Activated CD8-positive, alpha-beta T cell treated with anti-CD3 and anti-CD28 coated beads, Interleukin-2, amount 10 ng/mL, durations not matched to agents 7 days and 5 days (primary cell): ENCODE measurements at places on chromosomes 1 and 21. TPM values are rescaled to one million over a fixed set of nuclear protein-coding genes. Genes with fewer than 3 reads are reported as not detected.

GRCh38 chr21:16587681-16588375, 858.0 kb downstream of the USP25 start:
- H3K27me3 ChIP-seq: no peaks in the 10 kb centered on the region
- no peak for DNase-seq
- no peaks in the 10 kb centered on the region for H3K36me3 ChIP-seq
- H3K4me1 ChIP-seq: no peaks in the 10 kb centered on the region
- no peak overlapping the region for H3K4me3 ChIP-seq

GRCh38 chr1:203186446-203187303, at the start of gene CHI3L1:
CHI3L1 (minus strand) TSS chr1:203186704; CDS start chr1:203186623, 81 bp downstream.
- H3K4me1 ChIP-seq: peaks cover 4% of the 10 kb centered on the region
- H3K27ac ChIP-seq: no peak within 1 kb of the TSS
- no peaks in the 10 kb centered on the region for H3K36me3 ChIP-seq
- H3K27me3 ChIP-seq: peaks cover 30% of the 10 kb centered on the region

DNA sequence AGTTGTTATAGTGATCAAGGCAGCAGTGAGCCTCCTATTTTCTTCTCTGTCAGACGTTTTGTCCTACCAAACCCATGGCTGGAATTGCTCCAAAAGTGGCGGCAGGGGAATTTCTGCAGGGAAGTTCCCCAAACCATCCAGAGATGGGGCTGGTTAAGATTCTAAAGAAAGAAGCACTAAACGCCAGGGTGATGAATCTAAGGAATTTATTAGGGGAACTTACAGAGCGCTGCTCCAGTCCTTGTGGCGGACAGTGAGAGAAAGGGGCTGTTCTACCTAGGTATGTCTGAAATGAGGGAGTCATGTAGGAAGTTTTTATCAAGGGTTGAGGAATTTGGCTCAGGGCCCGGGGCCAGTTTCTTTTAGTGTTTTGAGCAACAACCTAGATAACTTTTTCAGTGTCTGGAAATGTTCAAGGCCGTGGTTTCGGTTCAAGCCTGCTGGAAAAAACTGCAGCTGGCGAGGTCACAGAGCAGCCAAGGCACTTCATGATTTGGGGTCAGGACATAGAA, 222.4 kb upstream of the B3GALT2 start:
- no peak for DNase-seq
- peaks cover 36% of the 10 kb centered on the region for H3K4me1 ChIP-seq
- no peaks in the 10 kb centered on the region for H3K27me3 ChIP-seq
- no peak overlapping the region for H3K27ac ChIP-seq
- no peak overlapping the region for H3K4me3 ChIP-seq

DNA sequence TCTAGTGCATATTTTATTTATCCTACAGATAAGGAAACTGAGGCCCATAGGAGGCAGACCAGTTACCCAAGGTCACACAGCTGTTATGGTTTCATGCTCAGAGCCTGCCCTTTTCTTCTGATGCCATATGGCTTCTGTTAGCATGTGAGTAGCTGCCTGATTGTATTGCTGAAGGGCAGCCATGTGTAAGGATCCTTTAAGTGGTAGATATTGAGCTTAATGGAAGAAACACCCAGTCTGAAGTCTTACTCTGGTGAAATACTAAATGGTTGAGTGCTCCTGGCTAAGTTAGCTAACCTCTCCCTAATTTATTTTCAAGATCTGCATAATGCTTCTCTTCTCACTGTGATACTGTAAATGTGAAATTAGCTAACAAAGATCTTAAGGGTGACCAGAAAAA, 30.9 kb downstream of the ADAMTS5 start:
- H3K27ac ChIP-seq: no peak overlapping the region
- H3K36me3 ChIP-seq: no peaks in the 10 kb centered on the region
- no peaks in the 10 kb centered on the region for H3K27me3 ChIP-seq
- H3K4me1 ChIP-seq: no peaks in the 10 kb centered on the region

DNA sequence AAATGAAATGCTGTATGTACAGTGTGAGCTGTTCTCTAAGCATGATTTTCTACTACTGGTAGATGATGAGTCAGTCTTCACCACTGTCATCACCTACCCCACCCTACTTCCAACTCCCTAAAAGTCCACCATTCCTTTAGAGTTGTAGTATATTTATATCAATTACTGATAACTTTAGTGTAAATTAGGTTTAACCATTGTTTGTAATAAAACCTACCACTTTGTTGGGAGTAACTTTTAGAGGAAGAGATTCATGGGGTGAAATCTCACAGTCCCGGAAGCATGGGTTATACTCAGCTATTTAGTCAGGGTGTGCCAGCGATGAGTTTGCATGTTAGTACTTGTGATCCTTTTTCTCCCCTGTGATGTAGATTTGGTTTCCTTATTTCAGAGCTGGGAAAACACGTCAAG, 17.1 kb downstream of the MORC3 start:
- H3K4me1 ChIP-seq: peaks cover 3% of the 10 kb centered on the region
- H3K36me3 ChIP-seq: peaks cover 53% of the 10 kb centered on the region
- H3K4me3 ChIP-seq: no peak overlapping the region

- no peak for DNase-seq
- no peaks in the 10 kb centered on the region for H3K36me3 ChIP-seq
- peaks cover 4% of the 10 kb centered on the region for H3K4me1 ChIP-seq
- no peak overlapping the region for H3K4me3 ChIP-seq
- no peak overlapping the region for H3K27ac ChIP-seq
These were observed 20.3 kb downstream of the PADI6 start for GRCh38 chr1:17392199-17392740.

- no peaks in the 10 kb centered on the region for H3K36me3 ChIP-seq
- H3K27me3 ChIP-seq: no peaks in the 10 kb centered on the region
- DNase-seq: no peak
- no peak overlapping the region for H3K27ac ChIP-seq
- no peaks in the 10 kb centered on the region for H3K4me1 ChIP-seq
These were observed 379.6 kb downstream of the TTLL7 start for GRCh38 chr1:83619170-83619896.

- H3K4me1 ChIP-seq: no peaks in the 10 kb centered on the region
- H3K36me3 ChIP-seq: no peaks in the 10 kb centered on the region
- H3K27me3 ChIP-seq: no peaks in the 10 kb centered on the region
- no peak overlapping the region for H3K4me3 ChIP-seq
- DNase-seq: no peak
- H3K27ac ChIP-seq: no peak overlapping the region
These were observed 477.5 kb downstream of the NUF2 start for GRCh38 chr1:163799190-163799805.

- H3K4me1 ChIP-seq: peaks cover 14% of the 10 kb centered on the region
- H3K4me3 ChIP-seq: no peak overlapping the region
- no peak for DNase-seq
- no peaks in the 10 kb centered on the region for H3K27me3 ChIP-seq
- no peak overlapping the region for H3K27ac ChIP-seq
- no peaks in the 10 kb centered on the region for H3K36me3 ChIP-seq
These were observed 107.6 kb downstream of the FASLG start for GRCh38 chr1:172766462-172766861.

DNA sequence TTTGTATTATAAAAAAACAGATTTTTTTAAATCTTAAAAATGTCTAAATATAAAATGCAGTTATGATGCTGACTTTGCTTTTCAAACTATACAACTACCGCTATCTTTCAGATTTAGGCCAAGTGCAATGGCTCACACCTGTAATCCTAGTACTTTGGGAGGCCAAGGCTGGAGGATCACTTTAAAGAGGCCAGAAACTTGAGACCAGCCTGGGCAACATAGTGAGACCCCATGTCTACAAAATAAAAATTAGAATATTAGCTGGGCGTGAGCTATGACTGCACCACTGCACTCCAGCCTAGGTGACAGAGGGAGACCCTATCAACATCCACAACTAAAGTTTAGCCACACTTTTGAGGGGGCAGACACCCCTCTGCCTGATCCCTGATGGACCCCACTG, 20.3 kb downstream of the ZBTB17 start:
- H3K36me3 ChIP-seq: peaks cover 16% of the 10 kb centered on the region
- no peaks in the 10 kb centered on the region for H3K27me3 ChIP-seq

GRCh38 chr1:165501970-165502348, 41.8 kb upstream of the LRRC52 start:
- H3K27me3 ChIP-seq: peaks cover 11% of the 10 kb centered on the region
- no peak overlapping the region for H3K27ac ChIP-seq
- H3K4me3 ChIP-seq: no peak overlapping the region

GRCh38 chr1:211541720-211542477, 37.1 kb downstream of the SLC30A1 start:
- H3K4me3 ChIP-seq: no peak overlapping the region
- DNase-seq: no peak
- H3K27me3 ChIP-seq: peaks cover 20% of the 10 kb centered on the region
- H3K4me1 ChIP-seq: no peaks in the 10 kb centered on the region

DNA sequence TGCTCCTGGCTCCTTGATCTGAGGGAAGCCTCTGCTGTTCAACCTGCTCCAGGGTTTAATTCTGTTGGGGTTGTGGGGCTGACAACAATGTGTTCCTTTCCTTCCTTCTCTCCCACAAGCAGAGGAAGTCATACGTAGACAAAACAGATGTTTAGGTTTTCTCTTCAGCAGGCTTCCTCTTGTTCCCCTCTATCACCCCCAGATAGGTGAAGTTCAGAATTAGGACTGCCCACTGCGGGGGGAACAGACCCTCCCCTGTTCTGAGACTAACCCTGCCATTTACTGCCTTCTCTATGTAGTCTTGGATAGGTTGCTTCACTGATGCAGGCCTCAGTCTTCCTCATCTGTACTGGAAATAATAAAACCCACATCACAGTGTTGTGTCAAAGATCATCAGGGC, 30.0 kb upstream of the NRDC start:
- H3K36me3 ChIP-seq: no peaks in the 10 kb centered on the region
- DNase-seq: no peak
- peaks cover 16% of the 10 kb centered on the region for H3K27me3 ChIP-seq

DNA sequence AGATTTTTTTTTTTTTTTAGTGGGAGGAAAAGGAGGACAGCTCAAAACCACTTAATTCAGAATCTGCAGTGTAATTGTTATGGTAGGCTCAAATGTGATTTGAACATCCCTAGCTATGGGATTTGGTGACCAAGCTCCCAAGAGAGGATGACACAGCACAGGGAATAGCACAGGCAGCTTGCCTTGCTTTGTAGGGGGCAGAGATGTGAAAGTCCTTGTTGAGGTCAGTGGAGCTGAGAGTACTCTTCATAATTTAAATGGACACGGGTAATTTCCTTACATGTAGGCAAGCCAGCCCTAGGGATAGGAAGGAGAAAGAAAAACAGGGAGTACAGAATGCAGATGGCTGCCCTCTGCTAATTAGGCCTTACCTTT, 3.2 kb upstream of the UCK2 start:
- peaks cover 21% of the 10 kb centered on the region for H3K27me3 ChIP-seq
- no peak overlapping the region for H3K27ac ChIP-seq
- no peak overlapping the region for H3K4me3 ChIP-seq
- H3K36me3 ChIP-seq: no peaks in the 10 kb centered on the region

GRCh38 chr1:222109836-222110235, 367.9 kb upstream of the DUSP10 start:
- no peaks in the 10 kb centered on the region for H3K27me3 ChIP-seq
- no peak for DNase-seq
- no peak overlapping the region for H3K4me3 ChIP-seq
- H3K27ac ChIP-seq: no peak overlapping the region

GRCh38 chr1:72568113-72568512, 285.8 kb upstream of the NEGR1 start:
- H3K4me3 ChIP-seq: no peak overlapping the region
- H3K27ac ChIP-seq: no peak overlapping the region
- H3K27me3 ChIP-seq: no peaks in the 10 kb centered on the region
- no peaks in the 10 kb centered on the region for H3K4me1 ChIP-seq
- H3K36me3 ChIP-seq: no peaks in the 10 kb centered on the region
- no peak for DNase-seq

- H3K4me3 ChIP-seq: no peak overlapping the region
- H3K4me1 ChIP-seq: peaks cover 9% of the 10 kb centered on the region
- peaks cover 27% of the 10 kb centered on the region for H3K27me3 ChIP-seq
These were observed 55.1 kb upstream of the ADARB1 start for GRCh38 chr21:45019076-45019886.

GRCh38 chr1:181855380-181855779, 206.1 kb downstream of the ZNF648 start:
- no peak overlapping the region for H3K27ac ChIP-seq
- H3K4me1 ChIP-seq: no peaks in the 10 kb centered on the region
- H3K27me3 ChIP-seq: no peaks in the 10 kb centered on the region
- H3K36me3 ChIP-seq: no peaks in the 10 kb centered on the region
- DNase-seq: no peak

DNA sequence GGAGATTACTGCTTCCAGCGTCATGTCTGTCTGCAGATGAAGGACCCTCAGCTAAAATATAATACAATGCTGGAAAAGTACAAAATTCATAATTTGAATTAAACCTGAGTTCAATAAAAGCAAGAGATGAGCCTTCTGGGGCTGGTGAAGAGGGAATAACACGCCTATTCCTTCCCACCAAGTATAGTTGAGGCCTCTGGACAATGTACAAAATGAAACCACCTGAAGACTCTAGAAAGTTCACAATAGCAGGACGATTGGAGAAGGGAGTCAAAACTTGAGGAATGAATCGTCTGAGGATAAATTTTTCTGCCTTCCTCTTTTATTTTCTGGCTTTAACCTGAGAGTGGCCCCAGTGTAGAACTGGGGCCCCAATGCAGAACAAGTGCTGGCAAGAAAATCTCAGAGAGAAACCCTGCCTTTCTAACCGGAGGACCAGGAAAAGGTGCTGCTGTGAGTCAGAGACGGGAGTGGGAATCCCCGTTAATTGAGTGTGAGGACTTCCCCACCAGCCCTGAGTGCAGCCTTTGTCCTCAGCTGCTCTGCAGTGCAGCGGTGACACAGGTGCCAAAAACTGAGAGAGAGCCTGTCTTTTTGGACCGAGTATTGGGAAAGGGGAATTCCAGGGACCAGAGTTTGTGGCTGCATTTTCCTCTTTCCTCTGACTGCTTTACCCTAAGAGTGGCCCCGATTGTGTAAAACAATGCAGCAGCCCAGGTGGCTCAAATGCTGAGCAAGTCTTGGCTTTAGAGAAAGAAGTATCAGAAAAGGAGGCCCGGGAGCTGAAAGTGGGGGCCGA, 264.9 kb downstream of the DYRK1A start:
- H3K27me3 ChIP-seq: peaks cover 36% of the 10 kb centered on the region
- no peak for DNase-seq
- H3K4me3 ChIP-seq: no peak overlapping the region
- H3K4me1 ChIP-seq: no peaks in the 10 kb centered on the region

DNA sequence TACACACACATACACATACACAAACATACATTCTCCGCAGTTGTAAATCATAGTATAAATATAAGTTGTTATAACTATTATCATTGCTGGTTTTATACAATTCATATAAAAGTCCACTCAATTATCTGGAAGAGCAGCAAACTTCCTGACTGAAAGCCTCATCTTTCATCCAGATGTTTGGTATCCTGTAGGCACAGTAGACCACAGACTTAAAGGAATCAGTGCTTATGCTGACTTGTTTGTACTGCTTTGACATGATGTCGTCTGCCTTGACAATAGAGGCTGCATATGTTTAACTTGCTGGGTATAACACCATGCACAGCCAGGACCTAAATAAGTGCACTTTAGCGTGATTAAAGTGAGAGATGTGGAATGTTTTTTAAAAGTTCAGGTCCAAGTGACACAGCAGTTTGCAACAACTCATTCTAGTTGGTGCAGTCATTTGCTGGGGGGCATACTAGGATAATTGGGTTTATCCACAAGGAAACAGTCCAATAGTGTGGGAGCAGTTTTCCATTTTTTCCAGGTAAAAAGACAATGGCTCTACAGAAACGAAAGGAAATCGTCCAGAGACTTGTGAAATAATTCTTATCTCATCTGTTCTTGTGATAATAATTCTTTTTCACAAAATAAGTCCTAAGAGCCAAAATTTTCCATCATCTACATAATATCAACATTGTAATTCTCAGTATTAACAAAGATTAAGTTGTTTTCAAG, 110.3 kb upstream of the TSPAN2 start:
- H3K36me3 ChIP-seq: no peaks in the 10 kb centered on the region

Gene MROH9
- total RNA-seq: not detected

Gene RERE
- total RNA-seq: 44.7 TPM

Gene VANGL2
- total RNA-seq: not detected

Gene B3GALT2
- total RNA-seq: 0.63 TPM

Gene TP73
- total RNA-seq: 1.3 TPM

Gene MMP23B
- 2.0 TPM for total RNA-seq
